ENCODE measurements at places on chromosomes 12 and 14. TPM values are rescaled to one million over a fixed set of nuclear protein-coding genes. Genes with fewer than 3 reads are reported as not detected.

The SYCP3 gene
- total RNA-seq: not detected

The LHX5 gene
- 0.24 TPM for total RNA-seq

The LRP1-AS gene
- not detected for total RNA-seq

The INHBC gene
- total RNA-seq: not detected

The GPD1 gene
- not detected for total RNA-seq

The GNG2 gene
- not detected for total RNA-seq

The GCH1 gene
- 12.5 TPM for total RNA-seq

The MFAP5 gene
- total RNA-seq: 11.5 TPM

The ACADS gene
- total RNA-seq: 13.4 TPM

The OR5AU1 gene
- not detected for total RNA-seq

The KCNC2 gene
- total RNA-seq: not detected

The SLC41A2 gene
- 0.85 TPM for total RNA-seq

The AEBP2 gene
- total RNA-seq: 15.4 TPM

The NOS1 gene
- total RNA-seq: 0.85 TPM

The NR1H4 gene
- total RNA-seq: 3.6 TPM

The SDSL gene
- total RNA-seq: 4.8 TPM

The GLIPR1L2 gene
- total RNA-seq: 0.85 TPM

The CMAS gene
- 26.9 TPM for total RNA-seq

The RESF1 gene
- 27.1 TPM for total RNA-seq

The SRRM4 gene
- total RNA-seq: not detected

The P2RX4 gene
- total RNA-seq: 6.0 TPM

The NKX2-1 gene
- total RNA-seq: 0.48 TPM

The FZD10 gene
- 0.43 TPM for total RNA-seq

The ANKRD9 gene
- total RNA-seq: 49.9 TPM

The IGFBP6 gene
- 76.5 TPM for total RNA-seq

The CLEC9A gene
- total RNA-seq: not detected

The PTPRQ gene
- total RNA-seq: not detected

The ARF3 gene
- 26.6 TPM for total RNA-seq

The A2ML1 gene
- total RNA-seq: 95.9 TPM

The OR8S1 gene
- not detected for total RNA-seq

The HNF1A gene
- total RNA-seq: not detected

The GNB3 gene
- not detected for total RNA-seq

The STAC3 gene
- total RNA-seq: 1.1 TPM

The SRSF9 gene
- 163 TPM for total RNA-seq

The ALX1 gene
- 0.96 TPM for total RNA-seq

The EML5 gene
- 0.96 TPM for total RNA-seq

The ALDH1L2 gene
- 19.3 TPM for total RNA-seq

The SLC7A7 gene
- 0.43 TPM for total RNA-seq

The SLC22A17 gene
- 8.7 TPM for total RNA-seq

The PTGER2 gene
- not detected for total RNA-seq

The C1R gene
- total RNA-seq: 1.1 TPM

The DTX3 gene
- 7.0 TPM for total RNA-seq

The RERG gene
- not detected for total RNA-seq

Data from tracheal epithelial cell (primary cell).